A172 (cell line): ENCODE measurements at places on chromosomes 7 and 10.

DNA sequence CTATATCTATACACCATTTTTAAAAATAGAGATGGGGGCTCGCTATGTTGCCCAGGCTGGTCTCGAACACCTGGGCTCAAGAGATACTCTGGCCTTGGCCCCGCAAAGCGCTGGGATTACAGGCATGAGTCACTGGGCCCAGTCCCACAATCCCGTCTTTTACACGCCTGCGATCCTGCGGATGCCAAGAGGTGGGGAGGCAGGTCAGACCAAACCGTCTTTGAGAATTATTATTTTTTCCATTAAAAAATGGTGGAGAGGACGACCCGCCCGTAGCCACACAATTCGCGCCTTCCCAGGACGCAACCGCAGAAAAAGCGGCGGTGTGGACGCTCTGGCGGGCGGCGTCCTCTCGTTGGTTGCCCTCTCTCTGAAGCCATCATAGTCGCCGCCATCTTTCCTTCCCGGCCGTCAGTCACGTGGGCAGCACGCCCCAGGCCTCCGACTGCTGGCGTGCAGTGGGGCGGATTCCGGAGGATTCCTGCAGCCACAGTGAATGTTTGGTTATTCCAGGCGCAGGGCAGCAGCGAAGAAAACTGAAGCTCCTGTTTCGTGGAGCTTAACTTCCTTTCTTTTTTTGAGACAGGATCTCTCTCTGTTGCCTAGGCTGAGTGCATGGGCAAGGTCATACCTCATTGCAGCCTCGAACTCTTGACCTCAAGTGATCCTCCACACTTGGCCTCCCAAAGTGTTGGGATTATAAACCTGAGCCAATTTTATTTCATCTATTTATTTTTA lies 9.9 kb upstream of the EPHB4 start:
- DNase-seq = peak; percentile 85

DNA sequence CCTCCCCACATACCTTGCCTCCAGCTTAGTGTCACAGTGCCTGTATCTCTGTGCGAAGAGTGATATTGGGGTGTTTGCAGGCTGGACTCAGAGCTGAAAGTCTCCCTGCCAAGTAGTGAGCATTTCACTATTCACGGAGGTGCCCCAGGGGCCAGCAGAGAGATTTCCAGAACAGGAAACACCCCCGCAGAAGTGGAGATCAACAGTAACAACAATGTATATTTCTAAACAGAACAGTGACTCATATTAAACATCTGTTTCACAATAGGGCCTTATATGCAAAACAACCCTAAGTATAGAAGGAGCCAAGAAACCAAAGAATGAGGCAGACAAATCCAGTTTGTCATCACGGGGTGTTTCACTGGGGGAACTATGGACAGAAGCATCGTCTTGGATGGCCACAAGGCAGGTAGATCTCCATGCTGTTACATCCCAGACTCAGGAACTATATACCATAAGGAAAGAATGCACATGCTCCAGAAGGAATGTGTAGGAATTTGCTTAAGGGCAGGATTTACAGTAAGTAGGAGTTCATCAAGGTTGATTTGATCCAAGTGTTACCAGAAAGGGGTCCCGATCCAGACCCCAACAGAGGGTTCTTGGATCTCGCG lies 29.3 kb upstream of the CCL24 start:
- peak; percentile 52 for DNase-seq

GRCh38 chr7:5425507-5426225 lies 2.0 kb upstream of the TNRC18 start:
- DNase-seq = peak; percentile 83

- DNase-seq = no peak
These were observed 8.2 kb upstream of the PON3 start for GRCh38 chr7:95404316-95404865.

DNA sequence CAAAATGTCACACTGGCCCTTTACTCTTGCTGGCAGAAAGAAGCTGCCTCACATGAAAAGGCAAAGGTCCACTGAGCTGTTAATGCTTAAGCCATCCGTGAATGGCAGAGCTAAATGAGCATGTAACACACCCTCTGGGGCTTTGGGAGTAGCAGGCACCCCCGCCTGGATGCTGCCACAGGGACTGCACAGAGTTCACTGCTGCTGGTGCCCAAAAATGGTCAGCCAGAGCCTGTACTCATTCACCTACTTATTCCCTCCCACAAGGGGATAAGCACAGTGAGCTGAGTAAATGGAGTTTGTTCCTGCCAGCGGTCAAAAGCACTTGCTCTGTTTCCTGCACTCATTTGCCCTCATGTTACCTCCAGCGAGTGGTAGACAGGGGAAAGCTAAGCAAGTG lies 374.0 kb upstream of the STEAP1 start:
- DNase-seq = no peak

DNA sequence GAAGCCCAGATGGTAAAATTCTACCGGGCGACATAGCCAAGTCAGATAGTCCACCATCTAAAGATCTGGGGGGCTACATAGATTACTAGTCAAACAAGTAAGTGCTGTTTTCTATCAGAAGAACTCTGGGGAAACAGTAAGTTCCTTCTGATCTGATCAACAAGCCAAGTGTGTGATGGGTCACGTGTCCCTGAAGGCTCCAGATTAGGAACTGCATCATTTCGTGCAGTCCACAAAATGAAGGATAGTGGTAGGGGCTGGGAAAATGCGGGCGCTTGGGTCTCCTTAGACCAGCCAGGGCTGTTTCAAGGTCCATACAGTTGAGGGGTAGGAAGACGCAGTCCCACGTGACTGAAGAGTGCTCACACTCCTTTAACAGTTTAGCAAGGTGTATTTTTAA lies 1.8 kb upstream of the CHN2 start:
- no peak for DNase-seq

DNA sequence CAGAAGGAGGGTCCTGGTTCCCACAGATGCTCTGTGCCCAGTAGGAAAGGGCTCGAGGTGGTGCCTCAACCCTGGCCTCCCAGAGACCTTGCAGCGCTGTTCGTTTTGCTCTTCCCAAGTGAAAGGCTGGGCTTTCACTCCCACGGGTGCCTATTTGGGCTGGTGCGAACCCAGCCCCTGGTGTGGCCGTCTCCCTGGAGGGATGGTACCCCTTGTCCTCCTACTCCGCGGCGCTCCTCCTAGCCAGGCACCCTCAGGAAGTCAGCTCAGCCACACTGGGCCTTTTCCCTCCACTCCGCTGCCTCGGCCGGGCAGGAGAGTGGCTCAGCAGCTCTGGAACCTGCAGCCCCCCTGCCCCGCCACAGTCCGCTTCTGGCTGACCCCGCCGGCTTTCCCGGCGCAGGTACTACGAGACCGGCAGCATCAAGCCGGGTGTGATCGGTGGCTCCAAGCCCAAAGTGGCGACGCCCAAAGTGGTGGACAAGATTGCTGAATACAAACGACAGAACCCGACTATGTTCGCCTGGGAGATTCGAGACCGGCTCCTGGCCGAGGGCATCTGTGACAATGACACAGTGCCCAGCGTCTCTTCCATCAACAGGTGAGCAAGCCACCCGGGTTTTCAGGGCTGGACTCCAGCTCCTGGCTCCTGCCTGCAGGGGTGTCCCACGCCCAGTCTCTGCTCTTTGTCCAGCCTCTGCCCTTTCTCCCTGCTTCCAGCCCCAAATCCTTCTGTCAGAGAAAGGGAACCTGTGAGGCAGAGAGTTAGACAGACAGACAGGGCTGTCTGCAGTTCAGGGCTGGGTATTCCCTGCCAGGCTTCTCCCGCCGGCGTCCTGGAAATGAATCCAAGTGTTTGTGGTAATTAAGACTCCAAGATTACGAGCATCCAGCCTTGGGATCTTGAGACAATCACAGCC lies 5.2 kb downstream of the PAX2 start:
- DNase-seq = no peak

DNA sequence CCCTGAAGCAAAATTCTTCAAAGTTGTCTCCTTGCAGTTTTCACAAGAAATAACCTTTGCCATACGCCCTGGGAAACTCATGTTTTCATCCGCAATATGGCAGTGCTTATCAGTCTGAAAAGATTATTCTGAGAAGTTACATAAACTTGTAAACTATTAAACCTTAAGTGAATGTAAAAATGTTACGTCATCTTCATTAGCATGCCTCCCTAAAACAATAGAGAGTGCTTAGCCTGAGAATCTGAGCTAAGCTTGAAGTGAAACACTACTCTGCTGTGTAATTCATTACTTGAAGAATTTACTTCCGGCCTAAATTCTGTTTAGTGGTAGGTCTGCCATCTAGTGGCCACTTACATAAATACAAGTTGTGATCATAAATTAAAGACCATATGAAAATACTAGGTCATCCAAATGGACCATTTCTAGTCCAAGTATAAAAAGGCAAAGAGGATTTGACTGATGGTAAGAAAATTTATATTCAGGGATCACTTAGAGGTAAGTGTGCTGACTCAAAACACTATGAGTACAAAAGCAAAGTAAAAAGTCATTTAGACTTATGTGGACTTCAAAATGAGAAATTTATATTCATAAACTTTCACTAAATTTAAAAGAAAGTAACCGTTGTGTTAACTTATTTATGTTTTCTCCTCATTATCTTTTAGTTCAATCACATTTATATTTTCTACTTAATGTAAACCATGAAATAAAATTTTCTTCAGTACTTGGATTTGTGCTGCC lies 745.1 kb upstream of the LRRTM3 start:
- DNase-seq = peak; percentile 68

DNA sequence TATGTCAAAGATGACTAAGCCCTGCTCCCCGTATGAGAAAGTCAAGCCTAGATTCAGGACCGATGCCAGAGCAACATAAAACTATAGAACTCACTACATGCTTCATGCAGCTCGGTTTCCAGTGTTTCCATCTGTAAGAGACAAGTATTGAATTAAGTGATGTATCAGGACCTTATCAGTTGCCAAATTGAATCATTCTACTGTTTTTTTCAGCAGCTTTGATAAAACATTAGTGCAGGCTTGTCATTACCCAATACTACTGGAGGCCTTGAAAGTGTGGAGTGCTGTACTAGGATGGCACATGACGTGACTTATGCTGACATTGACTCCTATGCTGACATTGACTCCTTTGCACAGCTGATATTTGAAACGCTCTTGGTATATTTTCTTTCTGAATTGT lies 10.8 kb upstream of the NRP1 start:
- DNase-seq = no peak

GRCh38 chr7:27125986-27126394 lies 4.6 kb downstream of the HOXA4 start:
- DNase-seq = no peak

DNA sequence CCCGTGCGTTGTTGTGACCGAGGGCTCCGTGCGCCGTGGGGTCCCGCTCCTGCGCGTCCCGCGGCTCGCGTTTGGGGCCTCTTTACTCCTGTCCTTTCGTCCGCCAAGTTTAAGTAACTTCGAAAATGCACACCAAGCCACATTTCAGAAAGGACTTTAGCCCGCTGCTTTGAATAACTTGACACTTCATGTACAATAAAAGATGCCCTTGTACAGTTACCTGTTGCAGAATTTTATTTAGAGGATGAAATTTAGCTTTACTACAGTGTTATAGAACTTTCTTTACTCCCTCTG lies 459 bp downstream of the SUGCT start:
- no peak for DNase-seq

DNA sequence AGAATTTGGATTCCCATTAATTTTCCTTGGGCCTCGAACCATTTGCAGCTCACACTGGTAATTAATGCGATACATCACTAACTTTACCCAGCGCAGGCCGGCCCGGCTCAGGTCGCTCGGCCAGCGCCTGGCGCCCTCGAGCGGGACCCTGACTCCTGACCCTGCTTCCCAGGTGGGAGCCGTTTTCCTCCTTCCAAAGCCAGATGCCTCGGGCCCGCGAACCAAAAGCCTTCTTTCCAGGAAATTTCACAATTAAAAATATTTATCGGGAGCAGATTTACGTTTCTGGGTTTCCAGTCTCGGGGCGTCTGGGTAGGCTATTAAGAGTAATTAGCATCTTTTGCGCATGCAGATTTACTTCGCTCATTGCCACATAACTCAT lies 12.2 kb downstream of the LBX1 start:
- DNase-seq = no peak

GRCh38 chr7:51278797-51279196 lies 37.8 kb downstream of the COBL start:
- DNase-seq = no peak

DNA sequence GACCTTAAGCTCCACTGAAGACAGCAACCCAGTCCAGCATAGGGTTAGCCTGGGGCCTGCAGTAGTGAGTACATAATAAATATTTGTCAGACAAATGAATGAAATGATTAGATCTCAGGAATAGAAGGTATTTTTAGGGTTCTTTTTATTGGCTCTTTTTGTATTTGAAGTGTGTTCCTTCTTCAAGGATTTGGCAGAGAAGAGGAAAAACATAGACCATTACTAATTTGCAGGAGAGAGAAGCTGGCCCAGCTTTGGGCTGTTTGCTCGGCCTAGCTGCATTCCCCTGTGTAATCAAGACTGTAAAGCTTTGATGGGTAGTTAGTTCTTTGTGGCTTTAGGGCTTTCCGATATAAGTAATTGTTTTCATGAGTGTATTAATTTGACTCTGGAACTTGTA lies 64.2 kb downstream of the CNNM2 start:
- no peak for DNase-seq

- no peak for DNase-seq
These were observed 508.9 kb downstream of the RPS24 start for GRCh38 chr10:78542521-78542920.

DNA sequence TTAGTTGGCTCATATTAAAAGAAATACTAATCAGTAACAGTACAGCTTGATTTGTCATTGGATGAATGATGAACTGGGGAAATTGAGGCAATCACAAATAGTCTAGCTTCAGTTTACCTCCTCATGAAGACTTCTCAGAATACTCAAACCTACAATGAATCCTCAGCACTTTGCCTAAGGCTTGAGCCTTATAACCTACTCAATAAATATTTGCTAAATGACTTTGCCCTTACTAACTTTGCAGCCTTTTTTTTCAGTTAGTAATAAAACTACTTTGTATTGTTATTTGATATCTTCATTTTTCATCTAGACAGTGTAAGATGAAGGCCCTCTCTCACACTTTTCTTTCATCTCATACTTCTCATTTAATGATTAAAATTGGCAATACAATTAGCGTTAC lies 1162.5 kb upstream of the C7orf33 start:
- no peak for DNase-seq

DNA sequence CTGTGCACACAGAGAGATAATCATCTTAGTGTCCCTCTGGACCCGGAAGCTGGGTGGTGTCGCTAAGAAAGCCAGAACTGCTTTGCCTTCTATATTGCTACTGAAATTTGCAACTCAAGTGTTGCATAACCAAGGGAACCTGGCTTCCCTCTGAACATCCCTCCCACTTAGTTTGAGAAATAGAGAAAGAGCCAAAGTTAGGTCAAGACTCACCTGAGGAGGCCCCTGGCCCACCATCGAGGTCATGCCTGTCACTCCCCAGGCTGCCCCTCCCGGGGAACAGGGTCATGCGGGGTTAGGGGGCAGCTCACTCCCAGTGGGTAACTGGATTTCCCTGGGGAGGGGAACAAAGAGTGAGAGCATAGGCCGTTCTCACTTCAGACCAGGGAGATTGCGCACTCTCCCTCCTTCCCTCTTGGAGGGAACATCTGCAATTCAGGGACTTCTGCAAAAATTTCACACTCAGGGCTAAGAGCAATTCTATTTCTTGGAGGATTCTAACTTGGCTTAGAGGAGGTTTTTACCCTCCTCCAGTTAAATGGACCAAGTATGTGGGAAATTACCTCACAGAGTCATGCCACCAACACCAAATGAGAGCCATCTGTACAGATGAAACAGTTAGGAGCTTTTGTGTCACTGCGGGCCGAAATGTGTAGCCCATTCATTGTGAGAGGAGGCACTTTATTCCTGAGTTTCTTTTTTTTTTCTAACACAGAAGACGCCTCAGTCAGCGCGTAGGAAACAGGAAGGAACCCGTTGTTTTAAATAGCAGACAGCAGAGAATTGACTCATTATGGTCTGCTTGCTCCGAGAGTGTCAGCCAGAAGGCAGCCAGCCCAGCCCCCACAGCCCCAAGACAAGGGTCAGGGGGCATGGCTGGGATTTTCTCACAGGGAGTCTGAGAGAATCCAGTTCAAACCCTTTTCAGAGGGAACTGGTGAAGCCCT lies 221.3 kb downstream of the ARHGAP12 start:
- DNase-seq = peak; percentile 68
